ENCODE measurements at places on chromosomes 3 and 15.

DNA sequence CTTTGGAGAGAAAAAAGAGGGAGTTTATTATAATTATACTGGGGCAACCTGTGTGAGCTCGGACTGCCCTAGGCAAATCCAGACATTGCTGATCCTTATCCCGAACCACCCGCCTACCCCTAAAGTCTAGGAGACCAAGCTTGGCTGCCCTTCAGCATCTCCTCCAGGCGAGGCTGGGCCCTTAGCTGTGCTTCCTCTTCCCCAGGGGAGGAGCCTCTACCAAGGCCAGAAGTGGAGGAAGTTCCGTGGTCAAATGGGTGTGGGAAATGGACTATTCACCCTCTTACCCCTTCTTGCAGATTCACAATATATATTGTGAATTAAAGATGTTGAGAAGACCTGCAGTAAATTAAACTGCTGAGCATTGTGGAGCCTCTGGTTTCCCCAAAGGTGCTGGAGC, 158.3 kb upstream of the HES1 start:
- DNase-seq, result no peak

DNA sequence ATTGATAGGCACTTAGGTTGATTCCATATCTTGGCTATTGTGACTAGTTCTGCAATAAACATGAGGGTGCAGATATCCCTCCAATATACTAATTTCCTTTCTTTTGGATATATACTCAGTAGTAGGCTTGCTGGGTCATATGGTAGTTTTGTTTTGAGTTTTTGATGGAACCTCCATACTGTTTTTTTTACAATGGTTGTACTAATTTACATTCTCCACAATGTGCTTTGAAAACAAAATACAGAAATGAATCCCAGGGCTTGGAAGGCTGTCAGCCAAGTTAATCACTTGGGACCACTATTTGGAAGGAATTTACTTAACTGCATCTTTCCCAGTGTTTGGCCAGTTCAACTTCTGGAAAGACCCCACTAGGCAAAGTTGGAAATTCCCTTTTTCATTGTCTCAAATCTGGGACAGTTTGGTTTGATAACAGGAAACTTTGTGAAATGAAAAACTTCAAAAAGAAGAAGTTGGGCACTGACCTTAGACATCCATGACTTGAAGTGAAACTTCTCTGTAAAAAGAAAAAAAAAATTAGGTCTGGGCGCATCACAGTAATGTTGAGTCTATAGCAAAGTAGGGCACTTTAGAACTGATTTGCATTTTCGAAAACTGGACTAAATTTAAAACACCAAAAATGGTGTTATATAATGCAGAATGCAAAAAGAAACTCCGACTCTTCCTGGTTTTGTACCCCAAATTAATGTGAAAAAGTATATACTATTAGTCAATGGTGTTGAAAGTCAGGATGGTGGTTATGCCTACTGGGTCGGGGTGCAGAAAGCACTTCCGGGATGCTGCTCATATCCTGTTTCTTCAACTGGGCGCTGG, 6.0 kb downstream of the CTSH start:
- no peak for DNase-seq

DNA sequence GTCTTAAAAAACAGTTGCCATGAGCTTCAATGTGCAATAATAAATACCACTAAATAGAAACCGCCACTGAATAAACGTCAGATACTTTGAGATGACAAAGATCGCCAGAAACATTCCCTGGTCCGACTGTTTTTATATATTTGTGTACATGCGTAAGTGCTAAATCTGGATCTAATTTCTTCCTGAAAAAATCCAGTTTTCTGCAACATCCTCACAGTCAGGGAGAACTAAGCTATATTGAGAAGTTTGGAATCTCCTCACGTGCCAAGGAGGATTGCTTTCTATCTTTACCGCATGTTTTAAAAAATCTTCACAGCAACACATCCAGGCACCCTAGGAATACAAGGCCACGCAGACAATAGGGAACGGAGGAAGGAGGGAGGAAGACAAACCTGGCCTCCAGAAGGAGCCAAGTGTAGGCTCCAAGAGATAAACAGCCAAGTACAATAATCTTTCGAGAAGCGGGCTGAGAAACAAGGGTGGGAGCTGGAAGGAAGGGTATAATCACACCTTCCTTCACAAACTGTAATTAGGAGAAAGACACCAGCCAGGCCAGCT, 5.7 kb downstream of the VGLL4 start:
- no peak for DNase-seq

DNA sequence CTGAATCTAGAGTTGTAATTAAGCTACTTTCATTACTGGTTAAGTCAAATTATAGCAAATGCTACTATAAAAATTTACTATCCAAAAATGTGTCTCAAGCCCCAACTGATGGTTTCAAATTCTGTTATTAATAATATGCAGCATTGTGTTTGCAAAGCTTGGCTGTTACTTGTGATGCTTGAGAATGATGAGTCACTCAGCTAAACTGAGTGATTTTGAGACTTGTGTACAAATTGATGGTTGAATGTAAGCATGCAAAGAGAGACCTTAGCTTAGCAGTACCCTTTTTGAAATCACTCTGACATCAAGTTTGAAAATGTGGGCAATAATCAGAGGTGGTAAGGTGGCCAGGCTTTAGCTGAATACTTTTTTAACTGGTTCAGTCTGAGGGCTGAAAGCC, 27.6 kb downstream of the OPA1 start:
- no peak for DNase-seq

DNA sequence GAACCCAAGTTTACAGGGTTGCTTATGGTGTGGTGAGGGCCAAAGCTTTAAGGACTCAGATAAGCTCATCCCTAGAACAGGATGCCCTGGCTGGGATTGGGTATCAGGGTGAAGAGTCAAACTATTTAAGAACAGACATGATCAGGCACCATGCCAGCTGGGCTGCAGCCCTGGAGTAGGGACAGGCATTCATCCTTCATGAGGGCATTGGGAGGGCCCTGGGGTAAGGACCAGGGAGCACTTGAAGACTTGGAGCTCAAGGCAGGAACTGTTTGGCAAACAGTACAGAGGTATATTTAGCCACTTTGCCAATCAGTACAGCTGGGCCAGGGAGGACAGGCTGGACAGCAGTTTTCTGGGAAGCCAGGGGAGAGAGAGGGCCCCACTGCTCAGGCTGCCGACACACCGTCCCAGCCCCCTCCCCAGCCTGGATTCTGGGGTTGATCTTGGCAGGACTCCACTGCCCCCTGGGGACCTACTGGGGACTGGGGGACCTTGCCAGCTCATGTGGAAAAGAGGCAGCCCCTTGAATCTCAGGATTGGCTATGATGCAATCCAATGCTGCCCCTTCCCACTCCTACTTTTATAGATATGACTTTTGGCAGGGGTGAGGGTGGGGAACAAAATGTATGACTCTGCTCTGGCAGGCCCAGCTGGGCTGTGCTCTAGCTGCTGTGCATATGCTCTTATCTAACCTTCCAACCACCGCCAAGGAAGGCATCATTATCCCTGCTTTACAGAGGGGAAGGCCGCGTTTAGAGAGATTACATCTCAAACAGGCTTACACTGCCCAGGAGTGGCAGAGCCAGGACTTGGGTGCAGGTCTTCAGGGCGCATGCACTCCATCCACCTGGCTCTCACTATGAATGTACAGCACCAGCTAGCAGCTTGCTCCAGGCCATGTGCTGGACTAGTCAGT, 2.3 kb downstream of the PLA2G4E start:
- DNase-seq, result no peak

GRCh38 chr3:46849686-46850467, 13.4 kb downstream of the MYL3 start:
- DNase-seq, result no peak

DNA sequence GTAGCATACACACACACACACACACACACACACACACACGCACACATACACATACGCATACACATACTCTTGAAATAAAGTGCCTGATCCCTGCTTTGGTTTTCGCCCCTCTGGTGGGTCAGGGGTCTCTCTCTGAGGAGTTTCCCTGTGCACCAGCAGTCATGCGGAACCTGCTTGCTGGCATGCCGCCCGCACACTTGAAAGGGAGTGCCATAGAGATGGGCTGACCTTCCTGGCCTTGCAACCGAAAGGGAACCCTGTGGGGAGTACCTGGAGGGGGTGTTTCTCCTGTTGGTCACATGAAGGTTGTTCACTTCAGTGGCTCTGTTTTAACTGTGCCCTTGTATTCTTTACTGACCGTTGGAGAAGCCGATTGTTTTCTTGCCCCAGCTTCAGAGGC, 752.3 kb downstream of the NR2F2 start:
- no peak for DNase-seq

DNA sequence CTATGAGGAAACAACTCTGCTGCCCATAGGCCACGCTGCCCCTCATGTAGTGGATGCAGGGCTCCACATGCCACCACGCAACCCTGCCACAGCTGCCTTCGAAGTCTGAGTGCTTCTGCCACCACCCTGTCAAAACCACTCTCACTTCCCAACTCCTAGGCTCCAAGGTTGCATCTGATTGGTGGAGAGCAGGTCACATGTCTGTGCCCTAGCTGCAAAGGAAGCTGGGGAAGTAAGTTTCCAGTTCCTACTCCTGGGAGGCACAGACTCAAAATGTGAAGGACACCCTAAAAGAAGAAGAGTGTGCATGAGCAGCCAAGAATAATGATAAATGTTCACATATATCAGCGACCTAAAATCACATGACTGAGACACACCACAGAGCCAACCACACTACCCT, 31.9 kb upstream of the TICRR start:
- no peak for DNase-seq

DNA sequence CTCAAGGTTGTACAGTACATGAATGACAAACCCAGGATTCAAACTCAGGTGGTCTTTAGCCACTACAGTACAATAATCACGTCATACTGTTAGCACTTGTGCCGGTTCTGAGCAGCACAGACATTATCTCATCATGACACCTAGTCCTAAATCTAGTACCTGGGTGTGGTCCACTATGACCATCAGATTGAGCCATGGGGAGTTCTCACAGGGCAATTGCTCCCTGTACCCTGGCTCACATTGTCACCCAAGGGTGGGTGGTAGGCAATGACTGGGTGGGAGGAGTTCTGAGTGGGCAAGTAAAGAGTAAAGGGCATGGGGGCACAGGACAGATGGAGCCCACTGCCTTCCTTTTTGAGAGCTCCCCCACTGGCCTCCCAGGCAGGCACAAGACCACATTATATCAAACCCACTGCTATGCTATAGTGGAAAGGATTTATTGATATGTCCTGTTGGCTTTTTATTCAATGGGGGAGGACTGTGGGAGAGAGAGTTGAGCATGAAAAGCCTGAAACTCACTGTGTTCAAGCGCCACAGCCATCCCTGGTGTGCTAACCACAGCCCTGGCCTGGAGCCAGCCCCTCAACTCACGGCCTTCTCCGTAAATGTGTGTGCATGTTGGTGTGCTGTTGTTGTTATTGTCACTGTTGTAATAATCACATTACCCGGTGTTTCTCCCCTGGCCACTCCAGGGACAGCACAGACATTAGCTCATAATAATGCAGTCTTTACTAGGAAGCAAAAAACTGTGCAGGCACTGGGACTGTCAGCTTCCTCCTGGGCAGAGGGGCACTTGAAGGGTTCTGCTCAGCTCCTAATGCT, 27.3 kb downstream of the ADCY5 start:
- DNase-seq, result no peak
